Activated CD4-positive, CD25-positive, alpha-beta regulatory T cell treated with anti-CD3 and anti-CD28 coated beads, Interleukin-2, amount 50 U/mL, for 72 hours (primary cell): ENCODE measurements at places on chromosomes 7 and 10.

DNA sequence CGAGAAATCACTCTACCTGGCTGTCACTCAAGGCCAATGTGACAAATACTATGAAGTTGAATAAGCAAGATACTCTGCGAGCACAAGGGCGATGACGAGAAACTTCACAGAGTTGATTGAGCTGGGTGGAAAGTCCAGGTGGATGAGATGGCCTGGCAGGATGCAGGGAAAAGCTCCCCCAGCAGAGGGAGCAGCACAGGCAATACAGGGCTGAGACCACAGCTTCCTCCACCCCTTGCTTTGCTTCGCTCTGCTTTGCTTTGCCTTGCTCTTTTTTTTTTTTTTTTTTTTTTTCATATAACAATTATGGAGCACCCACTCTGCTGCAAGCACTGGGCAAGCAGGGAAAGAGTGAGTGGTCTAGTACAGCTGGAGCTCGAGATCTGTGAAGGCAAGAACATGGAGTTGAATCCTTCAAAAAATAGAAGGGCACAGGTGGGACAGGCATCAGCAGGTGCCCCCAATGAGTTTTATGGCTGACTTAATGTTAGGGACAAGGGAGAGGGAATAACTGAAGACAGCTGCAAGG lies 88.3 kb downstream of the CABCOCO1 start:
- peak; percentile 60 for DNase-seq

DNA sequence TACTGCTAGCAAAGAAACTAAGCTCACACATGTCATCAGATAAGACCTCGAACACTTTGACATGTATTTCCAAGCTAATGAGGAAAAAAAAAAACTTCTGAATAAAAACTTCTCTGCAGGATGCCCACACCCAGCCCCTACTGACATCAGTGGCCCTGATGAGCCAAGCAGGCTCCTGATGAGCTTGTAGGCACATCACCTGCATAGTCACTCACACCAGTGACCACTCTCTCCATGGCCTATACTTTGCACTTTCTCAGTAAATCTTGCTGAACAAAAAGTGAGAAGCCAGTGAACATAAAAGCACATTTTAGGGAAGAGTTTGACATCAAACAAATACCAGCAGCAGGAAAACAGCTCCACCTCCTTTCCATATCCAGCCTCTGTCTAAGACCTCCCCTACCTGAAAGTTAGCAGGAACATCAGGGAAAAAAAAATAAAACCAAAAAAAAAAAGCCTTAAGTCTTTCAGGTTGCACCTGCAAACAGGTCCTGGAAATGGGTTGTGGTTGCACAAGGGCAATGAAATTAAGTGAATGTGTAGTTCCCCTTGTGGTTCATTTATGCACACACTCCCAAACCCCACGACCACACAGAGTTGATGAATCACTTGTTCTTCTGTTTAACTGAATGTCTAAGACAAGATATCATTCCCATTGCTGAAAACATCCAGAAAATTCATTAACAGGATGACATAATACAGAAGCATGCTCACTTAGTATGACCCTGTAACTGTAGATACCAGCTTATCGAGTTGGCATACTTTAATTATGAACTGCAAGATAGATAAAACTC lies 205.2 kb upstream of the PDE1C start:
- no peak for DNase-seq

GRCh38 chr7:40826411-40827221 lies 691.8 kb downstream of the SUGCT start:
- DNase-seq, result no peak

DNA sequence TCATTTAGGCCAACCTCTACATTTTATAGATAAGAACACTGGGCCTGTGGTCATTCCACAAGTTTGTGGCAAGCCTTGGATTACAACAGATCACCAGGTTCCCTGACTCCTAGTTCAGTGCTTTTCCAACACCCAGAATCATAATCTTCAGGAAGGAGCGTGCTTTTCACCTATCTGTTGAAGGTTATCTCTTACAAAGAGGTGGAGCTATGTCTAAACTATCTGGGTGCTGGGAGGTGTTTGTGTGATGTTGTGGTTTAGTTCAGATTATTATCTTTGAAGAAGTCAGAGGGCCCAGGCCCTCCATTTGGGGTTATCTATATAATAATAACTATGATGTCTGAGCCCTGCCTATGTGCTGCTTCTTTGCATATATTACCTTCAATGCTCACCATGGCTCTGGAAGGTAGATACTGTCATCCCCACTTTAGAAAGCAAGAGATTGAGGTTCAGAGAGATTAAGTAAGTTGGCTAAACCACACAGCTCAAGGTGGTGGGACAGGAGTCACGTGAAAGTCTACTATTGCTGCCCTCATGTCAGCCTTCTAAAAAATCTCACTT lies 24.0 kb downstream of the IL2RA start:
- DNase-seq, result no peak

DNA sequence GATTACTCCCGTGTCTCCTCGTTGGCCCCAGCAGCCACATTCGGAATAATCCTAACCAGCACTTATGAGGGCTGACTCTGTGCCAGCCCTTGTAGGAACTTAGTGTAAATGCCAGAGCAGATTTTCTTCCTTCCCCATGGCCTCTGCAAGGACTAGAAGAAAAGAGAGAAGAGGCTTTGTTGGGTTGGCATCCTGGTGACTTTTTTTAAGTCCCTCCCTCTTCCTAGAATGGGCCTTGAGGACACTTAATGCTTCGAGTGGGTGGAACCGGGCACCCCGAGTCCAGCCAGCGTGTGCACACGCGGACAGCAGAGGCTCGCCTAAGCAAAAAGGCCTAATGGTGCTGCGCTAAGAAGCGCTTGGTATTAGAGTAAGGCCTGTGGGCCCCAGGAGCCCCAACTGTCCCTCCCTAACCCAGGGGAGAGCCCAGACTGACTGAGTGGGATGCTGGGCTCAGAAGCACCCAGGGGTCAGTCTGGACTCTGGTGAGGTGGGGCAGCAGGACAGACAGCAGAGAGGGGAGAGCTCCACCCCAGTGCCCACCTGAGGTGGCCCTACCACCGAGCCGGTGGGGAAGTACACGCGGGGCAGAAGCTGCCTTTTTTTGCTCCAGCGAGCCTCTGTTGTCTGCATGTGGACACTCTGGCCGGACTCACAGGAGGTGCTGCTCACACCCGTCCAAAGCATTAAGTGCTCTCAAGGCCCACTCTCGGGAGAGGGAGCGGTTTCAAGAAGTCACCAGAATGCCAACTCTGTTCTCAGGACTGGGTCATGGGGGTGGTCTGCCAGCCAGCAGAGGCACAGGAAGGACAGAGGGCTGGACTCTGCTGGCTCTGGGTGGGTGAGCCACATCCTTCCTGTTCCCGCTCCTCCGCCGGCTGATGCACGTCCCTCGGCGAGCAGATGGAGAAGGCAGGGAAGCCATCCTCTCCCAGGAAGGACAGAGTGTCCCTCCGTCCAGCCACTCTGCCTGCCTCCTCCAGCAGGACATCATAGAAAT lies 12.5 kb downstream of the ITPRIP start:
- no peak for DNase-seq

DNA sequence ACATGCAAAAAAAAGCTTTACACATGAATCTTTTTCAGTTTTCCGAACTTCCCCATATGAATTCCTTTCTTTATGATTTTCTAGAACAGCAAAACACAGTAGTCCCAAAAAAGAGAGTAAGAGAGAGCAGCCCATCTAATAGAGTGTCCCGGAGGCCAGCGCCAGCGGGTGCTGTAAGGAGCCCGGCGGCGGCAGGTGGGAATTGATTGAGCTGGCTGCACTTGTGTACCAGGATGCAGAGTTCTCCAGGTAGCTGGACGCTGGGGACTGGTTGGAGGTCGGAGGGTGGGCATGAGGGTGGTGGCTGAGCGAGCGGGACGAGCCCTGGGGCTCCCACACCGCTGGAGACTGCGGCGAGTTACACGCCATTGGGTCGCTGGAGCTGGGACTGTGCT lies 4.0 kb downstream of the DLX5 start:
- DNase-seq, result no peak

- DNase-seq, result no peak
Measured at GRCh38 chr10:60343254-60343653, 46.4 kb downstream of the ANK3 start.

DNA sequence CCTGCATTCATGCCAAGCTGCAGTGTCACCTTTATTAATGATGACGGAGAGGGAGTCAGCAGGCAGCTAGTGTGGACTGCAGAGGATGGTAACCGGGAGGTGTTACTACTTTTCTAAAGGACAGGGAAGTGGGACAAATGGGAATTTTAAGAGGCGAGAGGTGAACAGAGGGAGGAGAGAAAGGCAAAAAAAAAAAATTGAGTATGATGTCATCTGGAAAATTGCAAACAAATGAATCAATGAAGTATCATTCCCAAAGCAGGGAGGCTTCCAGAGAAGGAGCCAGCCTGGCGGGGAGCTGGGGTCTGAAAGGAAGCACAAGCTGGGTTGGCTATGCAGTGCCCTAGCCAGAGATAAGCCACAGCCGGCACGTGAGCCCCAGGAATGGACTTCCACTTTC lies 12.9 kb downstream of the FRG2B start:
- DNase-seq, result no peak

DNA sequence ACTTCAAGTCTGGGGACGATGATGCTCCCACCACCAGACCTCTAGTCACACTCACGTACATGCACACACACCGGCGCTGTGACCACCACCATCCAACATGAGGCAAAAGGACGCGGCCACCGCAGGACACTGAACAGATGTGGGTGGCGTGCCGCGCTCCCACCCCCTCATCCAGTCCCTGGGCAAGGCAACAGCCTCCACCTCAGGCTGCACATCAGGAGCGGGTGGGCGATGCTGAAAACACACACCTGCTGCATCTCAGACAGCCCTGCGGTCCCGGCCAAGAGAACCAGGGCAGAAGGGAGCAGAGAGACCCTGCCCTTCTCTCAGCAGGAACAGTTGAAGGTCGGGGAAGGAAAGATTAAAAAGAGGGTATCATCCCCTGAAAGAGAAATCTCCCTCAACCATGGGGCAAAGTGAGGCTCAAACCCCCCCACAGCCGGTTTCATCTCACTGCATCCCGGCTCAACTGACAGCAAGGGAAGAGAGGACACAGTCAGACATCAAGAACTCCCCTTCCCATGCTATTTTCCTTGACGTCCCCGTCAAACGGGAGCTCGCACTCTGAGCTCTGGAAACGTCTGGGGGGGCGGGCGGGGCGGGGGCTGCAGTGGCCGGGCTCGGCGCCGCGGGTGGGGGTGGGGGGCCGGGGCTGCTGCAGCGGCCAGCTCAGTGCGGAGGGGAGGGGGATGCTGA lies 1.1 kb downstream of the CAMK2G start:
- DNase-seq, result no peak

- DNase-seq, result no peak
Measured at GRCh38 chr10:118571123-118571522, 24.3 kb downstream of the PRLHR start.

DNA sequence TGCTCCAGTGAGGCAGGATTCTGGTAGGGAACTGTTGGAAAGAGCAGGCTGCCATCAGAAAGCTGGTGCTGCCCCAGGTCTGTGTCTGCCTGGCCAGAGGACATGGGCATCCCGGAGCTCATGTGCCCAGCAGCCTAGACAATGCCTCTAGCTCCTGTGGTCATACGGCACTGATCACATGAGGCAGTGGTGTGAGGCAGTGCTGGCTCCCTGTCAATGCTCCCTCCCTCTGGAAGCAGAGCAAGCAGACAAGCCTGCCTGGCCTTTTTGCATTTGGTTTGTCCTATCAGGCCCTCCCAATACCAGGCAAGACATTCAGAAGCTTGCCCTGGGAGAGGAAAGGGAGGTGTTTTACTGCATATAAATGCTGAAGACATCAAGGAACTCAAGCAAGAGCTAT lies 19.5 kb upstream of the MMP21 start:
- DNase-seq, result no peak

- no peak for DNase-seq
Measured at GRCh38 chr7:1555046-1555812, 776 bp downstream of the TMEM184A start.

DNA sequence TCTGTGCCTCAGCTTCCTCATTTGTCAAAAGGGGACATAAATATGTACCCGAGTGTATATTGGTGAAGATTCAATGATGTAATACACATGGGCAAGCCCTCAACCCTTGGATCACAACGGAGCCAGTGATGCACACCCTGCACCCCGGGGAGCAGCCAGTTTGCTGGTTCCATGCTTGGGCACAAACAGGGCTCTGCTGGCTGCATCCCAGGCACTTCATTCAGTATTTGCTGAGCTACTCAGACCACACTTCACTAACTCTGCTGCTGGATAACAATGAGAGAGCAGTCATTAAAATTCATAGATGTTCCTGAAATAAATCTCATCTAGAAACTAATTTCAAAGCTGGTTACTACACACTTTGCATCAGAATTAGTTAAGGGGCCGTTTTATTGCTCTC lies 72.0 kb downstream of the SCRN1 start:
- no peak for DNase-seq

DNA sequence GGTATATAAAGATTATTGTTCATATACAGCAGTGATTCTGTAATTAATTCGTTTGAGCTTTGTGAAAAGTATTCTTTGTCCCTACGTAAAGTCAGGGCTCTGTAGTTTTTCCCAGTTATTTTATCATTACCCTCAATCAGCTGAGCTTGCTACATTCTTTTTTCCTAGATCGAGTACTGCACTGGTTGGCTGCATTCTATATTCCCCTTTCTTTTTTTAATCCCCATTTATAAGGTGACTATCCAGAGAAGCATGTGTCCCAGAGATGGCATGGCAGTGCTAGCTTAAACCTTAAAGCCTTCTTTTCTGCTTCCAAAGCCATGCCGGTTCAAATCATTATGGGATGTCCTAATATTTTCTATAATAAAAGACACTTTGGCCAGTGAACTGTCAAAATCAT lies 230.1 kb upstream of the CELF2 start:
- DNase-seq, result no peak

GRCh38 chr10:26650406-26650805 lies 47.1 kb upstream of the PDSS1 start:
- DNase-seq, result no peak

GRCh38 chr7:120877701-120878100 lies 19.8 kb upstream of the TSPAN12 start:
- DNase-seq, result no peak

- DNase-seq, result no peak
Measured at GRCh38 chr10:101237982-101238731, 8.9 kb upstream of the LBX1 start.

GRCh38 chr7:3722396-3722922 lies 421.4 kb downstream of the SDK1 start:
- DNase-seq, result no peak

- DNase-seq, result no peak
Measured at GRCh38 chr10:17756557-17757217, 4.7 kb downstream of the TMEM236 start.

DNA sequence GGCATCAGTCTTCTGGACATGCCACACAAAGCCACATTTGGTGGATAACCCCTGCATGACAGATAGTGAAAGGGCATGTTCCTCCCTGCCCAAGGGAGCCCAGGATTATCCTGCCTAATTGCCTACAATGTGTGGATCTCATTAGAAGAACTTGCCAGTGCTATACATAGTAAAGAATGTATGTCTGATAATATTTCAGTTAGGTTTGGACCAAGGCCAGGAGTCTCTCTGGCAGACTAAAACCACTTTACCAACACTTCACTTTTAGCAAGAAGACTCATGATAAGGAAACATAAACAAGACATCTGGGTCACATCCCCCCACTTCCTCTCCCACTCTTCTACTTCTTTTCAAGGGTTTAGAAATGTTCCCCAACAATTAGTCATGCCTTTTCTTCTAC lies 196.7 kb downstream of the MTERF1 start:
- DNase-seq, result no peak

GRCh38 chr10:49361178-49361554 lies 34.7 kb downstream of the DRGX start:
- no peak for DNase-seq

- DNase-seq, result no peak
Measured at GRCh38 chr7:19378345-19378714, 233.1 kb upstream of the FERD3L start.
